ENCODE measurements at places on chromosomes 12 and 14.

- DNase-seq, result no peak
These were observed 37.2 kb downstream of the RAN start for GRCh38 chr12:130909111-130909510.

- DNase-seq, result no peak
These were observed 19.4 kb downstream of the BDKRB1 start for GRCh38 chr14:96275177-96276112.

- no peak for DNase-seq
These were observed 92.0 kb upstream of the SLC38A4 start for GRCh38 chr12:46917821-46918220.

- no peak for DNase-seq
These were observed 42.2 kb upstream of the DBX2 start for GRCh38 chr12:45093051-45093450.

DNA sequence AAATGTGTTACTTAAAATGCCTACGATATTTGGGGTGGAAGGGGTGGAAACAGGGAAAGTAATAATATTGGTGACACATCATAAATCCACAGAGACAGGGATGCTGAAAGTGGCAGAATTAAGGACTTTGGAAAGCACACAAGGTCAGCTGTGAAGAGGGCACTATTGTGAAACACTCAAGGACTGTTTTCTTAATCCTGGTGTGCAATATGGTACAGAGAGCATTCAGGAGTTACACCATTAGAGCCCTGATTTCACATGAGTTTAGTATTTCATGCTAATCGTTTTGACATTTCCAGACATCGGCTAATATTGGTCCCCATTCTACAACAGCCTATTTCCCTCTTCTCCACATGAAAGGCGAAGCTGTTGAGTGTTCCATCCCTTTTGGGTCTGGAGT lies 219.2 kb downstream of the MSRB3 start:
- DNase-seq, result no peak

DNA sequence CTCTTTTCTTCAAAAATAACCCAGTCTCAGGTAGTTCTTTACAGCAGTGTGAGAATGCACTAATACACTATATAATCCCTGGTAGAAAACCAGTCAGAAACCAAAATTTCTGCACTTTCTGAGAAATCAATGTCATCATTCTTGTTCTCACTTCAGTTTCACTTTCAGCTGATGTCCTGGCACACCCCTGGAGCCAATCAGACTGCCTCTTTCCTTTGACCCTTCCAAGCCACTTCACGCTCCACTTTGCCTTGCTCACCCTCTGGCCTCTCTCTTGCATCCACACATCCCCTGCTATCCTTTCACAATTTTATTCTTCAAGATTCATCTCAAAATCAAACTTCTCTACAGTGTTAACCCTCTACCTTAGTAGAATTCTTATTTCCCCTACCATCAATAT lies 181.1 kb downstream of the ASCL1 start:
- no peak for DNase-seq

DNA sequence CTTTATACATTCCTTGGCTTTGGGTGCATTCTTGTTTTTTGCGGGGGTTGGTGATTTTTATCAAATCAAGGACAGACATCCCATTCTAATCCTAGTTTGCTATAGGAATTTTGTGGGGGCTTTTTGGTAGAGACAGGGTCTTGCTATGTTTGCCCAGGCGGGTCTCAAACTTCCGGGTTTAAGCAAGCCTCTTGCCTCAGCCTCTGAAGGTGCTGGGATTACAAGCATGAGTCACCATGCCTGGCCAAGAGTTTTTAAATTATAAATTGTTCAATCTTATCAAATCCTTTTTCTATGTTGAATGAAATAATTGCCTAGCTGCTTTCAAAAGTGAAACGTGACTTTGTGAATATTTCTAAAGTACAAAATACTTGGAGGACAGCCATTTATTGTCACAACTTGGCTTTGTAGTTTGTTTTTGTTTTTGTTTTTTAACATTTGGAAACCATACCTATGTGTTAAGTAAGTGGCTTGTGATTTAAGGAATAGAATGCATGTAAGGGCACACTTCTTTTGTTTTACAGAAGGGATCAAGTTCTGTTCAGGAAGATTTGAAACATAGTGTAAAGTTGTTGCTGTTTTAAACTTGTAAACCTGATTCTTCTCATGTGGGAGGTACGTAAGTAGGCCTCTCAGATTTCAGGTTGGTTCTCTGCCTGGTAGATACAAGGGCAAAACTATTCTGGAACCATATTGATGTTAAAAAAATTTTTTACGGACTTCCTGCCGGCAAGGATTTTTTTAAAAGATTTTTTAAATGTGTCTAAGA lies 13.4 kb downstream of the MARK3 start:
- no peak for DNase-seq

DNA sequence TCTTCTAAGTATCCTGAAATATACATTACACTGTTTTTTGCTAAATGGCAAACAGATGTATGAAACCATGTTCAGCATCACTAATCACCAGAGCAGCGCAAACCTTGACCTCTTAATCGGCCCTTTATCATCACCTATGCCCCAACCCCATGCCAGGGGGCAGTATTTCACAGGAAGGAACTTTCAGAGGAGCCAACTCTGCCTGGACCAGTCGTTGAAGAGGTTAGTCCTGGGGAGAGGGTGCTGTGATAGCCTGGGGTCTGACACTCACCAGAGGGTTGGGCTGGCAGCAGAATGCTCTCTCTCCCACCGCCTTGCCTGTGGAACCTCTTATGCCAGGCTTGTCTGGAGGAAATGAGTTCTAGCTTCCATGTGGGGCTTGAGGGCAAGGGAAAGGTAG lies 411.7 kb downstream of the TMEM117 start:
- no peak for DNase-seq

All from cortex of kidney (tissue), 1 donor.